A172 (cell line): ENCODE measurements at places on chromosomes 7 and 10.

GRCh38 chr10:70668454-70668970 lies 3.8 kb upstream of the ADAMTS14 start:
- peak; percentile 65 for DNase-seq

GRCh38 chr10:983971-984655 lies 4.1 kb upstream of the GTPBP4 start:
- peak; percentile 34 for DNase-seq

DNA sequence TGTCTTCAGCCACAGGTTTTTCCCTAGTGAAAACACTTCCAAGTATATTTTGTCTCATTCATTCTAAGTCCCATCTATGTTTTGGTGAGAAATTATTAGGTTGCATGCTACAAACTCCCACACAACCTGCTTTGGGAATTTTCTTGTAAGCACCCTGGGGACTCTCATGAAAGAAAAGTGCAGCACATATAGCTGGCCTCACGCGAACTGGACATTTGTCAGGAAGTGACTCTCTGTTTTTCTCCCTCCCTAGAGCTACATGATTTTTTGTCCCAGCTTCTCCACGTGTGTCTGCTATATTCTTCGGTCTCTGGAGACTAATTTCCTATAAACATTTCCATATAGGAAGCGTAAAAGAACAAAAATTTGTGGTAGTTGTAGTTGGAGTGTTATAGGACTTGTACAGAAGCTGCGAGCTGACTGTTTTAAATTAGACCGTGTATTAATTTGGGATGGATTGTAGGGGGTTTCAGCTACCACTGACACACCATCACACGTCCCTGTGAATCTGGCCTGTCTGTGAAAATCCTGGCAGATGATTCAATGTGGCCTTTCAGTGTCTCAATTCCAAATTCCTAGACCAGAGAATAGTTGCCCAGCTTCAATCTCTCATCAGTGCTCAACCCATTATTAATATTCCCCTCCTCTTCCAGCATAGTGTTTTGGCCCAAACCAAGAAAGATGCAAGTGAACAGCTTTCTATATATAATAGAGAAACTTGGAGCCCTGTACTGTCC lies 40.2 kb downstream of the ARL4A start:
- no peak for DNase-seq

GRCh38 chr7:27526611-27527347 lies 135.9 kb downstream of the HIBADH start:
- no peak for DNase-seq

- no peak for DNase-seq
Observed at GRCh38 chr7:44433255-44434022, 57.0 kb downstream of the NUDCD3 start.
